ENCODE measurements at places on chromosomes 3 and 15. TPM values are rescaled to one million over a fixed set of nuclear protein-coding genes. Genes with fewer than 3 reads are reported as not detected.
A peak's percentile ranks its signal among the peaks of the same experiment; 100 is the strongest.

Gene SNX33
- 0.43 TPM for polyA plus RNA-seq

Gene GOLGA8H
- polyA plus RNA-seq = not detected

Gene ACKR4
- polyA plus RNA-seq = 0.12 TPM

Gene BLM
- 7.5 TPM for polyA plus RNA-seq

Gene ALAS1
- polyA plus RNA-seq = 27.4 TPM

Gene DNAH12
- not detected for polyA plus RNA-seq

GRCh38 chr3:148739720-148740119 lies 42.0 kb downstream of the AGTR1 start:
- no peak for DNase-seq

- DNase-seq = no peak
These were observed 203.1 kb upstream of the SEMA6D start for GRCh38 chr15:47514200-47514652.

GRCh38 chr3:73697020-73697419 lies 72.3 kb upstream of the PDZRN3 start:
- DNase-seq = no peak

DNA sequence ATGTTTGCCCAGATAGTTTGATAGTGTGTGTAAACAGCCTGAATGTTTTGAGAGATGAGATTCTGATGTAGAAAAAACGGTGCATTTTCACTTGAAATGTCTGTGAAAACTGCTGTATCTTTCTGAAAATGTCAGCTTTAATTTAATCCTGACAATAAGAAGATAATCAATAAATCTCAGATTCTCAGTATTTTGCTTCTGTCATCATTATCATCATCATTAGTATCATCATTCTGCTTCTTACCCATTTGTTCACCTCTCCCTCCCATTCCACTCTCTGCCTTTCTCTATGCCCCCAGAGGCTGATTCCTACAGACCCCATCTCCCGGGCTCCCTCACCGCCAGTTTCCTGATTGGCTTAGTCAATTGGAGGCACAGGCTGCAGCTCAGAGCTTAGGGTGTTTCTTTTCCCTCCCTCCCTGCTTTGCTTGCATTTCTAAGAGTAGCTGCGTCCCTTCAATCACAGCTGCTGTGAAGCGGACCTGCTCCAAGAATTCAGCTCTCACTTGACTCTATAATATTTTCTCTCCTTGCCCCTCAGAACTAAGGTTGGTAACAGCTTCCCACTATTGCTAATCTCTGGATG lies 8.2 kb upstream of the SNTN start:
- DNase-seq = no peak

DNA sequence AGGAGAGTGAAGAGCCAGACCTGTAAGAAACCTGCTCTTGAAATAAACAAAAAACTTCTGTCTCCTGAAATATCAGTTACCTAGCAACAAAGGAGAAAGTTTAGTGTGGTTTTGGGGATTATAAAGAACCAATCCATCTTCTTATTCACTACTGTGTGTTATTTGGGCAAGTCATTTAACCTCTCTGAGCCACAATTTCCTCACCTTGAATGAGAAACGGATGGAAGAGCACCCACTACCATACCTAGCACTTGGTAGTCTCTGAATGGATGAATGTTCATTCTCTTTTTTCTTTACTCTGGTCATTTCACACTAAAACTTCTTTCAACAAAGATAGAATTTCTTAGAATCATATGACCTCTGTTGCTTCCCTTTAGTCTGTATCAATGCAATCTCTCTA lies 45.2 kb downstream of the PTPN9 start:
- no peak for DNase-seq

- no peak for DNase-seq
These were observed 63.0 kb downstream of the ADAMTS17 start for GRCh38 chr15:100278596-100279380.

- DNase-seq = peak; percentile 66
These were observed 53.7 kb downstream of the PIK3CB start for GRCh38 chr3:138781012-138781470.

- no peak for DNase-seq
These were observed 145.0 kb upstream of the MEIS2 start for GRCh38 chr15:37245358-37245757.

GRCh38 chr3:169272532-169272931 lies 391.0 kb downstream of the MECOM start:
- no peak for DNase-seq

Measured in immature natural killer cell (primary cell).